Psoas muscle (tissue), 8 donors: ENCODE measurements at places on chromosomes 11 and 22. TPM values are rescaled to one million over a fixed set of nuclear protein-coding genes. Genes with fewer than 3 reads are reported as not detected.

DNA sequence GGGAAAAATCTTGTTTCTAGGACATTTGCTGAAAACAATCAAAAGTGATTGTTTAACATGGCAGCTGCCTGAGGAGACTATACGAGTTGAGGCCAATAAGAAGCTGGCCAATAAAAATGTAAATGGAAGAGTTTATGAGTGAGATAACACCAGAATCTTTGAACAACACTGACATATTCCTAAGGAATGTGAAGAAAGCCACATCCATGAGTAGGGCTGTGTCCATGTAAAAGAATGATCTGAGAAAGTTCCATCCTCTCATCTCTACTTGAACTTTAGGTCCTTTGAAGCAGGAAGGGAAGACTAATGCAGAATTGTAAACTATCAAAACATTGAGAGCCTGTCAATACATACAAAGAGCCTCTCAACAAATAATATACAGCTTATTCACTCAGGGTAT, 6.9 kb upstream of the CHORDC1 start:
- no peak for DNase-seq
- no peaks in the 10 kb centered on the region for H3K36me3 ChIP-seq
- no peak overlapping the region for H3K27ac ChIP-seq
- no peaks in the 10 kb centered on the region for H3K27me3 ChIP-seq
- H3K4me3 ChIP-seq: no peak overlapping the region

- H3K27ac ChIP-seq: no peak overlapping the region
- no peaks in the 10 kb centered on the region for H3K27me3 ChIP-seq
- H3K36me3 ChIP-seq: no peaks in the 10 kb centered on the region
- DNase-seq: no peak
These were observed 142.3 kb downstream of the C11orf87 start for GRCh38 chr11:109564241-109564640.

- no peaks in the 10 kb centered on the region for H3K27me3 ChIP-seq
- H3K4me1 ChIP-seq: no peaks in the 10 kb centered on the region
- H3K4me3 ChIP-seq: no peak overlapping the region
- no peaks in the 10 kb centered on the region for H3K36me3 ChIP-seq
- no peak for DNase-seq
These were observed 45.4 kb upstream of the CARS1 start for GRCh38 chr11:3102641-3102921.

GRCh38 chr11:11607772-11608171, 14.0 kb downstream of the GALNT18 start:
- no peaks in the 10 kb centered on the region for H3K36me3 ChIP-seq
- H3K4me3 ChIP-seq: no peak overlapping the region
- no peak overlapping the region for H3K27ac ChIP-seq
- H3K27me3 ChIP-seq: no peaks in the 10 kb centered on the region

- H3K4me1 ChIP-seq: no peaks in the 10 kb centered on the region
- no peaks in the 10 kb centered on the region for H3K27me3 ChIP-seq
- H3K27ac ChIP-seq: no peak overlapping the region
- no peak overlapping the region for H3K4me3 ChIP-seq
These were observed 158.4 kb upstream of the NARS2 start for GRCh38 chr11:78733031-78733430.

GRCh38 chr11:77080643-77081210, 14.0 kb downstream of the CAPN5 start:
- no peak overlapping the region for H3K4me3 ChIP-seq
- H3K27me3 ChIP-seq: no peaks in the 10 kb centered on the region
- no peak overlapping the region for H3K27ac ChIP-seq
- no peaks in the 10 kb centered on the region for H3K36me3 ChIP-seq
- H3K4me1 ChIP-seq: peaks cover 3% of the 10 kb centered on the region

- no peaks in the 10 kb centered on the region for H3K36me3 ChIP-seq
- DNase-seq: peak; percentile 75
- H3K27me3 ChIP-seq: peaks cover 2% of the 10 kb centered on the region
These were observed at the start of gene NAALAD2 for GRCh38 chr11:90134478-90135003. NAALAD2 (plus strand) TSS chr11:90134663; CDS start chr11:90134759, 96 bp downstream.

DNA sequence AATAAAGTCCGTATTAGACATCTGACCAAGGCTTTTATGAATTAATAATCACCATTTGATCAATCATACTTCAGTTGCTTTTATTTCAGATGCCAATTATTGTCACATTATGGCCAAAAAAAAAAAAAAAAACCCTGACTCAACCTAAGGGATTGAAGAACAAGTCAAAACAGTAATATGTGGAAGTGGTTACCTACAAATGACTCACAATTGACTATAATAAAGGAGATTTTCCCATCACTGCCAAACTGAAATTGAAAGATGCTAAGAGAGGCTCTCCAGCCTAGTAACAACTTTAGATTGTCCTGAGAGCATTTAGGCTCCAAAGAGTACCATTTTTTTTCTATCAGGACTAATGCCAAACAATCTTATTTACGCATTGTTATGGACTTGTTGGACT, 35.2 kb downstream of the SOX6 start:
- no peaks in the 10 kb centered on the region for H3K4me1 ChIP-seq
- H3K27me3 ChIP-seq: no peaks in the 10 kb centered on the region
- H3K4me3 ChIP-seq: no peak overlapping the region
- H3K36me3 ChIP-seq: no peaks in the 10 kb centered on the region
- DNase-seq: no peak

DNA sequence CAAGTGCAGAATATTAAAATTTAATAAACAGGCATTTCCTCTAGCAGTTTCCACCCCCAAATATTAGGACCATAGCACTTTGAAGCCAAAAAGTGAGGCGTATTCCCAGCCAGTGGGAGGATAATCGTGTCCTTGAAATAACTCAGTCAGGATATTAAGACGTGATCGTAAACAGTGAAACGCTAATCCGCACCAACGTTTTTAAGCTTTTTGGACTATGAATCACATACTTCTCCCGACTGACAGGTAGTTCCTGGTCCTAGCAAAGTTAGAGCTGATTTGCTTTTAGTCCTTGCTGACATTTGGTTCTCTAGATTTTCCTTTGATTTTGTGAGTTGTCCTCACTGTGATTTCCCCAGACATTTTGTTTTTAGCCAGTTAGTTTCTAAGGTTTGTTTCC, 197.1 kb upstream of the ARHGAP20 start:
- H3K4me1 ChIP-seq: peaks cover 30% of the 10 kb centered on the region
- H3K27ac ChIP-seq: peak overlapping the region; percentile 66
- no peaks in the 10 kb centered on the region for H3K36me3 ChIP-seq
- no peak overlapping the region for H3K4me3 ChIP-seq
- H3K27me3 ChIP-seq: no peaks in the 10 kb centered on the region
- no peak for DNase-seq

DNA sequence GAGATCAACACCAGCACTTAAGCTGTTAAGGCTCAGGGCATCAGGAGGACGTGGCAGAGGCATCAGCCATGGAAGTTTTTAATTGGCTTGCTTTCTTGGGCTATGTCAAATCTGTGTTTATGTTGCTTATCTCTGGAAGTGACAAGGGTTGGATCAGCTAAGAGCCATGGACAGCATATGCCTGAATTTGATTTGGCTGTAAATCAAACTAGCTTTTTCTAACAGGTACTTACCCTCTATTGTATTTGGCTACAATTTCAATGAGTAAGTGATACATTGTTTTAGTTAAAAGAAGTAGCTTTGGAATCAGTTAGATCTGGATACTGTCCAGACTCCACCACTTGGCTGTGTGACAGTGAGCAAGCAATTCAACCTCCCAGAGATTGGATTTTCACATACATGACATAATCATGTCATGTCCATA, 936.6 kb downstream of the OPCML start:
- no peaks in the 10 kb centered on the region for H3K36me3 ChIP-seq
- no peak overlapping the region for H3K4me3 ChIP-seq
- H3K27ac ChIP-seq: no peak overlapping the region
- no peak for DNase-seq
- H3K4me1 ChIP-seq: no peaks in the 10 kb centered on the region

DNA sequence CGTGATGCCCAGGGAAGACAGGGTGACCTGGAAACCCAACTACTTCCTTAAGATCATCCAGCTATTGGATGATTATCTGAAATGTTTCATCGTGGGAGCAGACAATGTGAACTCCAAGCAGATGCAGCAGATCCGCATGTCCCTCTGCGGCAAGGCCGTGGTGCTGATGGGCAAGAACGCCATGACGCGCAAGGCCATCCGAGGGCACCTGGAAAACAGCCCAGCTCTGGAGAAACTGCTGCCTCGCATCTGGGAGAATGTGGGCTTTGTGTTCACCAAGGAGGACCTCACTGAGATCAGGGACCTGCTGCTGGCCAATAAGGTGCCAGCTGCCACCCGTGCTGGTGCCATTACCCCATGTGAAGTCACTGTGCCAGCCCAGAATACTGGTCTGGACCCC, 43.5 kb upstream of the DAGLA start:
- H3K27ac ChIP-seq: no peak overlapping the region
- H3K27me3 ChIP-seq: no peaks in the 10 kb centered on the region
- DNase-seq: no peak
- no peak overlapping the region for H3K4me3 ChIP-seq
- no peaks in the 10 kb centered on the region for H3K36me3 ChIP-seq

DNA sequence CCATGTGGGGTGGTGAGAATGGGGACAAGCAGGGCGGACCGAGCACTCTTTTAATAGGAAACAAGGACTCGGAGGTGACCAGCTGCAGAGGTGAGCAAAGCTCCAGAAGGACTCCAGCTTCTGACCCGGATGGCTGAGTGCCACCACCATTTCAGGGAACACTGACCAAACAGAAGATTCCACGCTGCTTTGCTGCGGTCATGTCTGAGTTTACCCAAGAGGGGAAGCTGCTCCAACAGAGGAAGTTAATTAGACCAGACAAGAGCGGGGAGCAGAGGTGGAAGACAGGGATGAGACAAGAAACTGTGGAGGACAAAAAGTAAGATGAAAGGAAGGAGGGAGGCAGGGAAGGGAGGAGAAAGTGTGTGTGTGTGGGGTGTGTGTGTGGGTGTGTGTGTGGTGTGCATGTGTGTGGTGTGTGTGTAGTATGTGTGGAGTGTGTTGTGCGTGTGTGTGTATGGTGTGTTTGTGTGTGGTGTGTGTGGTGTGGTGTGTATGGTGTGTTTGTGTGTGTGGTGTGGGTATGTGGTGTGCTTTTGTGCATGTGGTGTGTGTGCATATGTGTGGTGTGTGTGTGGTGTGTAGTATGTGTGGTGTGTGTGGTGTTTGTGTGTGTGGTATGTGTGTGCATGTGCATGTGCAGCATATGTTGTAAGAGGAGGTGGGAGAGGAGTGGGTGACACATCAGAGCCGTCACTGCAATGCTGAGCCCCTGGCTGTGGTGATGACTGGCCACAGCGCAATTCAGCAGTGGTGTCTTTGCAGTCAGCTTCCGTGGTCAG, 82.2 kb upstream of the AKIP1 start:
- no peak for DNase-seq
- H3K4me1 ChIP-seq: peaks cover 12% of the 10 kb centered on the region
- no peaks in the 10 kb centered on the region for H3K36me3 ChIP-seq
- H3K4me3 ChIP-seq: no peak overlapping the region
- no peaks in the 10 kb centered on the region for H3K27me3 ChIP-seq

- H3K27me3 ChIP-seq: no peaks in the 10 kb centered on the region
These were observed 58.3 kb downstream of the PRDM11 start for GRCh38 chr11:45204761-45205160.

DNA sequence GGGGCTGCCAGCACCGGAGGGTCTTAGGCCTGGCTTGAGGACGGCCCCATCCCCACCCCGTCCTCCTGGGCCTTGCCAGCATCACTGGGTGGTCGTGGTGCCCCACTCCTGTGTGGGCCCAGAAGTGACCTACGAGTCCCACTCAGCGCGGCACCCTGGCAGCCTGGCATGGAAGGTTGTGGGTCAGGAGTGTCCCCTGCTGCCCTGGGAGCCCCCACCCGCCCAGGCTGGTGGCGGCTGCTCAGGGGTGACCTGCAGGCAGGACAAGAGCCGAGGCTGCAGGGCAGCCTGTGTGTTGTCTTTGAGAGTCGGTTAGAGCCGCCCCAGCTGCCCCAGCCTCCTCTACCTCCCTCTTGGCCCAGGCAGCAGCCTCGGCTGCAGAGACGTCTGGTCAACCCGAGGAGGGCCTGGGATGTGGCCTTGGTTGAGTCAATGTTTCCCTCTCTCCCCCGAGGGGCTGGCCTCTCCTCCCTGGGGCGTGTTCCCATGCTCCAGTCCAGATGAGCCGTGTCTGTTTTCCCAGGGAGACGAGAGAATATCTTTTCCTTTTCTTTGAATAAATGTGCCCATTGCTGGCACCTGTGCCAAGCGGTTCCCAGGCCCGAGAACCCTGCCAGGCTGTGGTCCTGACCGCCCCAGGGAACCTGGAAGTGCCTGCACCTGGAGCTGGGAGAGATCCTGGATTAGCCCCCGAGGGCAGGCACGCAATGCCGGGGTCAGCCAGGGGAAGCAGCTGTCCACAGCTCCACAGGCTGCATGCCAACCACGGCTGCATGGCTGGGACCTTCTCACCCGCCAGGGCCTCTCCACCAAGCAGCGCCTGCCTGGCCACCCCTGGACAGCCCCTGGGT, 35.7 kb upstream of the MUC5AC start:
- no peaks in the 10 kb centered on the region for H3K4me1 ChIP-seq
- H3K27me3 ChIP-seq: no peaks in the 10 kb centered on the region
- peak; percentile 49 for DNase-seq

DNA sequence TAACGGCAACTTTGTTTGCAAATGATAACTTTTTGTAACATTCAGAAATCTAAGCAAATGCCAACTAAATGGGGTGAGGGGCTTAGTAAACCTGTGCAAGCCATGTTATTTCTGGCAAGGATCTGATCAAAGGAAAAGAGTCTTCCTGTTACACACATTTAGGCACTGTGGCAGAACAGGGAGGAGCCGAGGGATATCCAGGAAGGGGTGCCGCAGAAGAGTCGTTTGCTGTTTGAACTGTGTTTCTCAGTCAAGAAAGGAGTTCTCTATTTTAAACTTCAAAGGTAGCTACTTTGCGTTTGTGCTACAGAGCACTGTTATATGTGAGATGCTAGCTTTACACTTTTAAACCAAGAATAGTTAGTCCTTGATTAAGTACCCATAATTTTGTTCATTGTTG, 175.5 kb downstream of the ETS1 start:
- peaks cover 50% of the 10 kb centered on the region for H3K4me1 ChIP-seq
- no peak for DNase-seq
- no peak overlapping the region for H3K27ac ChIP-seq

- H3K36me3 ChIP-seq: no peaks in the 10 kb centered on the region
- H3K27ac ChIP-seq: no peak overlapping the region
- peaks cover under 1% of the 10 kb centered on the region for H3K4me1 ChIP-seq
- no peak overlapping the region for H3K4me3 ChIP-seq
- no peaks in the 10 kb centered on the region for H3K27me3 ChIP-seq
These were observed 22.6 kb upstream of the CTSC start for GRCh38 chr11:88360141-88360540.

DNA sequence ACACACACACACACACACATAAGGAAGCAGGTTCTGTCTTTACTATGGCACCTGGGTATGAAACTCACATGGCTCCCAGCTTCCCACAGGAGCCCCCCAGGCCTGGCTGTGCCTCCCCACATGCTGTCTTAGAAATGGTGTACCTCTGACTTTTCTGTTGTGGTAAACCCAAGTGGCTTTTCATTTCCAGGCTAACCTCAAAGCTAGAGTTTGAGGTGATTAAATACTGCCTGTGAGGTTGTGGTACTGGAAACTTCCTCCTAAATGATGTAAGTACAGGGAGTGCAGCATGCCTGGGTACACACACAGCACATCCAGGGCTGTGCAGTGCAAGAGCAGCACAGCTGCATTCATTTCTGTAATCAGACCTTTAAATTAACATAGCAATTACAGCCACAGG, 34.4 kb downstream of the ME3 start:
- no peak overlapping the region for H3K4me3 ChIP-seq
- no peak for DNase-seq
- H3K36me3 ChIP-seq: no peaks in the 10 kb centered on the region
- no peaks in the 10 kb centered on the region for H3K27me3 ChIP-seq
- H3K4me1 ChIP-seq: no peaks in the 10 kb centered on the region
- no peak overlapping the region for H3K27ac ChIP-seq

MPPED2 gene
- total RNA-seq: 7.9 TPM

SSH3 gene
- total RNA-seq: 10.1 TPM

MMP8 gene
- not detected for total RNA-seq

MMP7 gene
- total RNA-seq: not detected

NRIP3 gene
- total RNA-seq: 0.09 TPM

POU2AF3 gene
- 0.63 TPM for total RNA-seq

PAMR1 gene
- total RNA-seq: 0.79 TPM

RFPL1 gene
- total RNA-seq: not detected

XNDC1N gene
- 1.3 TPM for total RNA-seq
